ENCODE measurements at places on chromosomes 4 and X.

GRCh38 chr4:82560853-82561785 is 669 bp downstream of the TMEM150C start:
- DNase-seq = no peak

DNA sequence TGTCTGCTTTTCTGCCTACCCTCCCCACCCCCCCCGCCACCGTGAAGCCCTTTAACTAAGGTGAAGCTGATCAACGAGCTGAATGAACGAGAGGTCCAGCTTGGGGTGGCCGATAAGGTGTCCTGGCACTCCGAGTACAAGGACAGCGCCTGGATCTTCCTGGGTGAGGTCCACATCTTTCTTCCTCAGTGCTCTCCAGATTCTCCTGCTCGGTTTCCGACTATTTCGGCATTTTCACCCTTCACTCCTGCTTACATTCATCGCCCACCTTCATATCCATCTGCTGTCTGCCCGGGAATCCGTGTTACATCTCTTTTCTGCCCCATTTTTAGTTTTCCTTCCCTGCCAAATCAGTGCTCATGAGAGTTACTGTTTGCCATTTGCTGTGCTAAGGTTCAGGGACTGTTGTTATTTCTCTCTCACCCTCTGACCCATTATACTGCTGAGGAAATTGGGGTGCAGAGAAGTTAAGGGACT is 459 bp downstream of the RBMX2 start:
- no peak for DNase-seq

GRCh38 chrX:129808829-129809796 is 29.4 kb downstream of the SASH3 start:
- DNase-seq = no peak

GRCh38 chr4:89939994-89940393 is 45.3 kb downstream of the MMRN1 start:
- DNase-seq = no peak

- no peak for DNase-seq
Measured at GRCh38 chr4:113822555-113823290, 61.2 kb upstream of the CAMK2D start.

DNA sequence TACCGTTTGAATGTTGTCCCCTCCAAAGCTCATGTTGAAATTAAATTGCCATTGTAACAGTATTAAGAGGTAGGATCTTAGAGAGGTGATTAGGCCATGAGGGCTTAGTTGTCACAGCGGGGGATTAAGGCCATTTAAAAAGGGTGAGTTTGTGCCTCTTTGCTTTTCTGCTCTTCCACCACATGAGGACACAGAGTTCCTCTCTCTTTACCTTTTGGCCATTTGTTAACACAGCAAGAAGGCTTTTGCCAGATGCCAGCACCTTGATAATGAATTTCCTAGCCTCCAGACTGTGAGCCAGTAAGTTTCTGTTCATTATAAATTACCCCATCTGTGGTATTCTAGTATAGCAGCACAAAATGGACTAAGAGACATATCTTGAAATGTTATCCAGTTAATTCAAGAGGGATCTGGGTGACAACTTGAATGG is 7.8 kb upstream of the HERC3 start:
- DNase-seq = no peak

GRCh38 chrX:154738011-154738738 is 12.7 kb downstream of the GAB3 start:
- no peak for DNase-seq
